ENCODE measurements at places on chromosomes 13 and 19.

- DNase-seq, result peak; percentile 49
Observed at GRCh38 chr13:39144941-39145533, 106.8 kb downstream of the NHLRC3 start.

DNA sequence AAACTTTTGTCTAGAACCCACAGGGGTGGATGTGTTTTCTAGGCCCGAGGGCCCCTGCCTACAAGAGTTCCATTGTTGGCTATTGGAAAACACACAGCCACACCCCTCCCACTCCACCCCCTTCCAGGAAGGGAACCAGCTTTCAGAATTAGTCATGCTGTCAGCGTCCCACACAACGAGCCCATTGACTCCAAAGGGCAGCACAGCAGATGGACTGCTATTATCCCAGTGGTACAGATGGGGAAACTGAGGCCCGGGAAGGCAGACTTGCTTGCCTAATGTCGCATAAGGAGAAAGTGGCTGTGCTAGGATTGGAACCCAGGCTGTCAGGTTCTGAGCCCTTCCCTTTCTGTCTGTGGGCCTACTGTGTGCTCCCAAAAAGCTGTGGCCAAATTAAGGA lies 8.1 kb upstream of the FXYD3 start:
- DNase-seq, result peak; percentile 76

DNA sequence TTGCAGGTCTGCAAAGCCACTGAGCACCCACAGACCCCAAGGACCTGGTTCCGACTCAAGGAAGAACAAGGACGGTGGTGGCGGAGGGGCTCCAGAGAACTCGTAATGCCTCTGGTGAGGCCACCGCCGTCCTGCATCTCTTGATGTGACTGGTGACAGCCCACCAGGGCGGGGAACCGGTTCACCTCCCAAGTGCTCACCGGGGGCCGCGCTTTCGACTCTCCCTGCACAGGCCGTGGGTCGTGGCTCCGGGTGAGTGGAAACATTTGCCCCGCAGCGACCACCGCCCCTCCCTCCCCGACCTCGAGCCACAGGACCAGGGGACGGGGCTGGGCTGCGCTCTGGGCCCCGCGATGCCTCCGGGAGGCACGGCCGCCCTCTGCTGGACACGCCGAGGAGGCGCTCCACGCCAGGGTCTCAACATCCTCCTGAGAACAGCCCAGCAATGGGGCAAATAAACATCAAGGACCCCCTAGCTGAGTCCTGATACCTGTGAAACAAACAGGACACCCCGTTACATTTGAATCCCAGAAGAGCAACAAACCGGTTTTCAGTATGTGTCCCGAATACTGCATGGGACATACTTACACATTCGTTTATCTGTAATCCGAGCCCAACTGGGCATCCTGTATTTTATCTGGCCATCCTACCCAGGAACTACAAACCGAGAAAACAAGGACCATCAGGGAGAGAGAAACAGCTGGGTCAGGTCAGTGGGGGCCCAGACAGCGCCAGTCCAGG lies 3.9 kb upstream of the PLPP2 start:
- DNase-seq, result no peak

DNA sequence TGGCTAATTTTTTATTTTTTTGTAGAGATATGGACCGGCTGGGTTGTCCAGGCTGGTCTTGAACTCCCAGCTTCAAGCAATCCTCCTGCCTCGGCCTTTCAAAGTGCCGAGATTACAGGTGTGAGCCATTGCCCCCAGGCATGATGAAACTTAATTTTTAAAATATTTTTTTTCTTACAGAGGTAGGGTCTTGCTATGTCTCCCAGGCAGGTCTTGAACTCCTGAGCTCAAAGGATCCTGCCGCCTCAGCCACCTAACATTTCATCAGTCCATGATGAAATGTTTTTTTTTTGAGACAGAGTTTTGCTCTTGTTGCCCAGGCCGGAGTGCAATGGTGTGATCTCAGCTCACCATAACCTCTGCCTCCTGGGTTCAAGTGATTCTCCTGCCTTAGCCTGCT lies 12.4 kb downstream of the C19orf44 start:
- DNase-seq, result no peak

DNA sequence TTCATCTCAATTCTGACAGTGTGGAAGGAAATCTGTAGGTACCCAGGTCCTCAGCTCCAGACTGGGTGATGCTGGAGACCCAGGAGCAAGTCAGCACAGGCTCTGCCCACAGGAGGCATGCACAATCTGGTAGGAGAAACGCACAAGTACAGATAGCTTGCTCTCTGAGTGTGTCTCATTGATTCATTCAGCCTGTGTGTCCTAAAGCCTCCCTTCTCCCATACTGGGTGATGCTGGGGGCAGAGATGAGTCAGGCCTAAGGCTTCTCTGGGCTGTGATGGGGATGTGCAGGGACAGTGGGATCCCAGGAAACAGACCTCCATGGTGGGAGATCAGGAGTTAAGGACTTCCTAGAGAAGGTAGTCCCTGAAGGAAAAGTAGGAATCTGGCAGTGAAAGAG lies 6.8 kb downstream of the ZNF526 start:
- no peak for DNase-seq

- DNase-seq, result no peak
Observed at GRCh38 chr19:14502334-14503092, 6.6 kb upstream of the GIPC1 start.

- DNase-seq, result no peak
Observed at GRCh38 chr19:11238781-11239376, 540 bp upstream of the ANGPTL8 start.

Data from RPMI7951 (cell line).